ENCODE measurements at places on chromosomes 5 and 9. TPM values are rescaled to one million over a fixed set of nuclear protein-coding genes. Genes with fewer than 3 reads are reported as not detected.

PCDHGB2 gene
- 2.4 TPM for total RNA-seq

CDK9 gene
- 208 TPM for total RNA-seq

GRCh38 chr5:58902765-58903164, 319.9 kb downstream of the RAB3C start:
- no peak for DNase-seq

DNA sequence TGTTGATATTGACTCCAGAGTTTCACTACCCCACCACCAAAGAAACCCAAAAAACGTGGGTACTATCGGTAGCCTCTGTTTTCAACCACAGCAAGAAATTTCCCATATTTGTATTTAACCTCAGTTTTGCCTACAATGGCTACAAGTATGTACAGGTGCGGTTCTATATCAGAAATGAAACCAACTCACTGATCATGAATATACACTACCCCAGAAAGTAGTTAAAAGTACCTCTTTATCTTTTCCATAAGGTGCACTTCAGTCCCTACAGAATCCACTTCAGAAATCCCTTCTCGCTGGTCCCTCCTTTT, 140.6 kb upstream of the SLC12A2 start:
- no peak for DNase-seq
